Ammon's horn (tissue), 1 donor: ENCODE measurements at places on chromosomes 7 and 10.
A peak's percentile ranks its signal among the peaks of the same experiment; 100 is the strongest.

DNA sequence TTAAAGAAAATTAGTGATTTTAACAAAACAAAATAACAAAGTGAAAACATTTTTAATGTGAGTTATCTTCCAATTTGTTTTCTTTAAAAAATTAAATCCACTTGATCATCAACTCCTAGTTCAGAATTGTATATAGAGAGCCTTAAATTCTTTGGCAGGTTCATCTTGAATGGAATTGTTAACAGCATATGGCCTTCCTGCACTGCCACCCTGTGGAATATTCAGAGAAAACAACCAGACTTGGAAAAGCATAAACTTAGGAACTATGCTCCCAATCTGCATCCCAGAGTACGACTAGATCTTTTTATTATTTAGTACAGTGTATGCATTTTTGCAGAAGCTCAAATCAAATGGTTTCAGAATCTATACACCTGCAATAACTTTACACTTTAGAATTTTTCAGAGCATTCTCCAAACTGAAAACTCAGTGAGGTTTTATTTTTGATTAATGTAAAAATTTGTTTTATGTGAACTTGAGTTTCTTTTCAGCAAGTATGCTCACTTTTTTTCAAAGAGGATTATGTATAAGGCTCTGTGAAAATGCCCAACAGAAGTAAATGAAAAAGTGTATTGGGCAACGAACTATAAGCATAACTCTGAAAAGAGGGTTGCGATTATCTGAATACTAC lies 44.9 kb upstream of the ANK3 start:
- peak; percentile 88 for DNase-seq

- DNase-seq = no peak
These were observed 26.2 kb downstream of the ANTXRL start for GRCh38 chr10:46312953-46313352.

GRCh38 chr10:48880016-48880705 lies 59.5 kb downstream of the LRRC18 start:
- no peak for DNase-seq

GRCh38 chr7:45923290-45923689 lies 2.2 kb upstream of the IGFBP3 start:
- DNase-seq = peak; percentile 83

DNA sequence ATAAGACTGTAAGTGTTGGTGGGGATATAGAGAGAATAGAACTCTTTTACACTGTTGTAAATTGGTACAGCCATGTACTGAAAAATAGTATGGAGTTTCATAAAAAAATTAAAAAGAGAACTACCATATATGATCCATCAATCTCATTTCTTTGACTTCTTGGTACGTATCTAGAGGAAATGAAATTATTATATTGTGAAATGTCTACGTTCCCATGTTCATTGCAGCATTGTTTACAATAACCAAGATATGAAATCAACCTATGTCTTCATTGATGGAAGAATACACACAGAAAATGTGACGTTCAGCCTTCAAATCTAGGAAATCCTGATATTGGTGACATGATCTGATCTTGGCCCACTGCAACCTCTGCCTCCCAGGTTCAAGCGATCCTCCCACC lies 32.0 kb downstream of the SHOC2 start:
- no peak for DNase-seq
